ENCODE measurements at places on chromosomes 2 and 18. TPM values are rescaled to one million over a fixed set of nuclear protein-coding genes. Genes with fewer than 3 reads are reported as not detected.

DNA sequence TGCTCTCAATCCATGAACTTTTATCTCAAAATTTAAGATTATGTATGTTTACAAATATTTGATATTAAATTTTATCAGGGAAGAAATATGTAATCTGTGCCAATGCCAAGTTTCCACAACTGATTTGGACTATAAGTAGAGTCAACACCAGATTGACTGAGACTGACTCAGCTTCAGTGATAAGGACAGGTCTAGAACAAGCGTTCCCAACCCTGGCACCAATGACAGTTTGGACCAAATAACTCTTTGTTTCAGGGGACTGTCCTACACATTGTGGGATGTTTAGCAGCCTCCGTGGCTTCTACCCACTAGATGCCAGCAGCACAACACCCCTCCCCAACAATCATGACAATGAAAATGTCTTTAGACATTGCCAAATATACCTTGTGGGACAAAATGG, 165.3 kb downstream of the THADA start:
- no peak for DNase-seq

GRCh38 chr18:23538870-23539269, 35.6 kb downstream of the RMC1 start:
- no peak for DNase-seq

DNA sequence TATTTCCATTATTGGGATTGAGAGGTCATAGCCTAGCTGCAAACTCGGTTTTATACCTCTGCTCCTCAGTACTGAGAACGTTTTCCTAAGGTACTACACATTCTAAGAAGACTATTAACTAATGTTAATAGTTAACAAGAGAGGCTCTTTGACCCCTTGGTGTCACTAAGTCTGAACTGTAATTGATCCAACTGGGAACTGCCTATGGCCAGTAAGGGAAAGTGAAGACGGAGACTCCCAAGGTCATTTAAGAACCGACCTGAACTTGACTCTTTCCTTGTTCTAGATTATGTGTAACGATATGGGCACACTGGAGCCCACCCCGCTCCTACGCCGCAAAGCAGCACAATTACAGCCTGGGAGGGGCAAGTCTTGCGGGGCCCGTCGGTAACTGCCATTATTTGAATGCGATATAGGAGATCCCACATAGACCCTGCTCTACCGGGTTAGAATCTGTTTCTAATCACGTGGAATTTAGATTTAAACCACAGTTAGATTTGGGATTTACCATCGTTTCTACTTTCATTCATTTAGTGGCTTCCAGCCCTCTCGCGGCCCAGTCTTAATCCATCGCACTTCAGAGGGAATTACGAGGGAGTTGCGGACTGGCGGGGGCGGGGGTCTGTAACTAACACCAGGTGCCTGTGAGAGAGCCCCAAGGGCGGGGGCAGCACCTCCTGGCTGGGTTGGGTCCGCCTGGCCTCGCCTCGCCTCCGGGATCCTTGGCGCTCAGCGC, 84.1 kb upstream of the EPB41L3 start:
- DNase-seq, result no peak

GRCh38 chr2:30990176-30990575, 148.1 kb downstream of the GALNT14 start:
- DNase-seq, result no peak

PSMA8 gene
- total RNA-seq, result not detected

DNA sequence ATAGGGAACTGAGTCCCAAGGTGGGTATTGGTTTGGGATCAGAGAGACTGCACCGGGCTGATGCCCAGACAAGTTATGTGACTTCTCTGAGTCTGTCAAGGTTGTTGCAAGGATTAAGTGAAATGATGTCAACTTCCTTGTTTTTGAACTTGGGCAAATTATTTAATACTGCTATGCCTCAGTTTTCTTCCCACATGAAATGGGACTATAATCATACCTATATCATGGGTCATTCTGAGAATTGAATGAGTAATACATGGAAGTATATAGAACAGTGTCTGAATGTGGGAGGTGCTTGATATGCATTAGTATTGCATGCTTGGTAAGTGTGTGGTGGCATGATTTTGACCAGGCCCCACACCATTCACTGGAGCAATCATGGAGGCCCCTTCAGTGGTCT, 99.0 kb downstream of the PRKCE start:
- no peak for DNase-seq

GRCh38 chr2:217729421-217730053, 273.3 kb downstream of the TNS1 start:
- DNase-seq, result no peak

UCN gene
- not detected for total RNA-seq

EGR4 gene
- 0.26 TPM for total RNA-seq

DNA sequence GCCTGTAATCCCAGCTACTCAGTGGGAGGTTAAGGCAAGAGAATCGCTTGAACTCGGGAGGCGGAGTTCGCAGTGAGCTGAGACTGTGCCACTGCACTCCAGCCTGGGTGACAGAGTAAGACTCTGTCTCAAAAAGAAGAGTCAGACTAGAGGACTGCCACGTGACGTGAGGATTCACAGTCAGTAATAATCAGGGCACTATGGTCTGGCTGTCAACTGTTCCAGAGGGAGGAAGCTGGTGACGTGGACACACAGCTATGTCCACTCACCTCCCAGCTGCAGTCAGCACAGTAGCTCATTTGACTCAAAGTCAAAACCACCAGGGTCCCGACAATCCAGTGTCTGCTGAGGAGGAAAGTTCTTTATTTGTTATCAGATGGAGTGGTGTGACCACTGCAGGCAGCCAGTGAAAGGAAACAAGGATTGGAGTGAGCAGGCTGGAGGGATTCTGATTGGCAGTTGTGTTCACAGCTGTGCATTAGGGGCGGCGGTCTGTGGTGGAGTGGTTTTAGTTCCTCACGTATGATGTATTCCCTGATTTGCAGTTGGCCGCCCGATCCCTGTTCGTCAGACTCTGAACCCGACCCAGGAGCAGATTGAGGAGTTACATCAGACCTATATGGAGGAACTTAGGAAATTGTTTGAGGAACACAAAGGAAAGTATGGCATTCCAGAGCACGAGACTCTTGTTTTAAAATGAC, 37.9 kb downstream of the MOGAT1 start:
- DNase-seq, result no peak

DNA sequence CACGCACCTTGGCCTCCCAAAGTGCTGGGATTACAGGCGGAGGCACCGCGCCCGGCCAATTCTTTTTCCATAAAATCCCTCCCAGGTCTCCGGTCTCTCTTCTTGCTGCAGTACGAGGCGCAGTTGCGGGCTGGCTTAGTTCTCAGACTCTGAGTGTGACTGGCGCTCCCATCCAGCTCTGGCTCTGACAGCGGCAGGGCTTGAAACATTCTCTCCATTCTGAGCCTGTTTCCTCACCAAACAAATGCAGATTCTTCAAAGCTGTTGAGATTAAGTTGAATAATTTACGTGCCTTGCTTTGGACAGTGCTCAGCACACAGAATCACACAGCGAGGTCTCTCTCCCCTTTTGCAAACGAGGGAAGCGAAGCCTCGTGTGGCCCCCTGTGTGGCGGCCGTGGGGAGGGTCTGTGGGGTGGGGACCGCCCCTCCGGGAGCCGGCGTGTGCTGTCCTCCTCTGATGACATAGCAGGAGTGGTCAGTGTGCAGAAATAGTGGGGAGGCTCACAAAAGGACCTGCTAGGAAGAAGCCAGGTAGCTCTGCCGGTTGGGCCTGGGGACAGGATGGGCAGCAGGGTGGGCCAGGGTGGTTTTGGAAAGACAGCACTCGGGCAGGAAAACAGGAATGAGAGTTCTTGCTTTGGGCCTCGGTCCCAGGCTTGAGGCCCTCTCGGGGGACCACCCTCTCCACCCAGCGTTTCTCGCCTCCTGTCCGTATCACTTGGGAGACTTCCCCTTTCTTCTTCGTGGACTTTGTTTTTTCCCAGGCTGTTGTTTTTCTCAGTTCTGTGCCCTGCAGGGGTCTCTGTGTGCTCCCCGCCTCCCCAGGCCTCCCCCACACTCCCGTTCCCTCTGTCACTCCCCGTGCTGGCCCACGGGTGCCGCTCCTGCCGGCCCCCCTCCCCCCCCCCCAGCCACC, 75.0 kb downstream of the KCNG2 start:
- no peak for DNase-seq

DNA sequence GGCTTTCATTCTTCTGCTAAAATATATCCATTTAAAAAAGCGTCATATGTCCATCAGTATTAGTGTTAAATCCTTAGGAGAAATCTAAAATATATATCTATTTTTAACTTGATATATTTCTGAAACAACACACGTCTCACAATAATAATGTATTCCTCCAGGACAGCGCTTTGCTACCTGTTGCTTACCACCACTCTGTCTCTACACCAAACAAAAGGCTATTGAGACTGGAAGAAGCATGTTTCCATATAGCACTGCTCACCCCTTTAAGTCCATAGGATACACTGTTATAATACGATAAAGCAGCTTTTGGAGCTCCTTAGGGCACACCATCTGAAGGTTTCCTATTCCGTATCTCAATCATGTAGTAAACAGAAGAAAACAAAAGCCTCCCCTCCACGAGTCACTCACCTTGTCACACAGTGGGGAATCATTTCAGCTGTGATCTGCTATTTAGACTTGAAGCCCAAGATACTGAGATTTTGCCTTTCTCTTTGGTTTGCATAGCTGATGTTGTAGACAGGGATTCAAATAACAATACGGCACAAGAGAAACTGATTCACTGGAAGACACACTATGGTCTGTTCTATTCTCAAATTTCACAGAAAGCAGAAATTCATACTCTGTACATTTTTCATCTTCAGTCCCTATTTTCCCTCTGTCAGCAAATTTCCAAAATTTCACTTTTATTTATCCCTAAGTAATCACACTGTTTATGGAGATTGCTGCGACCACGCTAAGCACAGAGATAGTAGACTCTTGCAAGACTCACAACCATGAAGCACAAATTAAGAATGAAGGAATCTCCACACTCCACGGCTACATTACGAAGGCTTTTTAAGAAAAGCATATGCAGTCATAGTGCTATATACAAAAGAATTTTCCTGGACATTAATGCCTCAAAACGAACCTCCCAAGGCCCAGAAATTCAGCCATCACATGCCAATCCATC, 187.1 kb downstream of the TCF4 start:
- DNase-seq, result no peak

FBXO48 gene
- total RNA-seq, result 0.61 TPM

DNA sequence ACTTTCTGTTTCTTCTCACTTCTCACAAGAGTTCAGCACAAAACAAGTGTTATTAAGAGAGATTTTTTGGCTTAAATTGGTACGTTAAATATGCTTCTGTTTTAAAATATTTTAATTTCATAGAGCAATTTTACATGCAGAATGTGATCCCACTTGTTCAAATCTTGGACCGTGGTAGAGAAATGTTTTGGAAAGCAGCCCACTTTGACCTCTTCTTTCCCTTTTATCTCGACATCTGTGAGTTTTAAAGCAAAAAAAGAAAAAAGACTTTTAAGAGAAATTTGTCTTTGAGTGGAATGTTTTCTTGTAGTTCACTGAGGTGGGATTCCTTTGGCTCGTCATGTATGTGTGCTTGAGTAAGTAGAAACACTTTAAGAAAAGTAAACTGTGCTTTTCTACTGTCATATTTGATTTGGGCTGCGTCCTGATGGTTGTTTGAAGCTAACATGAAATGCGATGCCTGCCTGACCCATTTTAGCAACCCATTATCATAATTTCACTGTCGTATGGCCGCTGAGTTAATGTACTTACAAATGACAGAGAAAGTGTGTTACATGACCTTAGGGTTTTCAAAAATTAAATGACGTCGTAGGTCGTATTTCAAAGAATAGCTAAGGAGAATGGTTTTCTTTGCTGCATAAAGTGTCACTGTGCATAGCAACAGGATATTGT, 54.5 kb downstream of the TSHZ1 start:
- DNase-seq, result no peak

CD8A gene
- 6.5 TPM for total RNA-seq

DPP4 gene
- 3.0 TPM for total RNA-seq

PAX8 gene
- total RNA-seq, result 2.7 TPM

DCDC2C gene
- not detected for total RNA-seq
